ENCODE measurements at places on chromosomes 13 and 19.

GRCh38 chr19:54114340-54115108 is 933 bp downstream of the TFPT start:
- no peak for DNase-seq

DNA sequence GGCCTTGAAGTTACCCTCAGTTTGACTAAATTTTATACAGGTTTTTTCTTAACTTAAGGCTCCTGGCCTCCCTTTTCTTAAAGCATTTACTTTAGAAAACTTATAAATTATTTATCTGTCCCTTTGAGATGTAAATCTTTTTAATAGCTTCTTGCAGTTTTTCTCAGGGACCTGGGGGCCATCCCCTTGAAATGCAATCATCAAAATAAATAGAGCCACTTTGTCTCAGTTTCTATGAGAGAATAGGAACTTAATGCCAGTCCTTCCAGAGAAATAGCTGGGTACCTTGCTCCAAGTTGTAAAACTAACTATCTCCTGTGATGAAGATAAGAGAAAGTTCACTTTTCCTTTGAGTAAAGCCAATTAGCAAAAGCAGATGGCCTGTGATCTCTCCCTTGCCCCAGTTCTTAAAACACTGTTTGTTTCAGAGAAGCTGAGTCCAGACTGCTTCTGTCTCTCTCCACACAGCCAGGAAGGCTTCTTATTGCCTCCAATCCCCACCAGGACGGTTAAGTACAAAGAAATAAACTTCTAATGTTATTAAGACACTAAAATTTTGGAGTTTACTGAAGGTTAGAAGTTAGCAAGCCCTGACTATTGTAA is 913.1 kb downstream of the OLFM4 start:
- no peak for DNase-seq

- no peak for DNase-seq
These were observed 67.1 kb downstream of the ZNF536 start for GRCh38 chr19:30439310-30439709.

DNA sequence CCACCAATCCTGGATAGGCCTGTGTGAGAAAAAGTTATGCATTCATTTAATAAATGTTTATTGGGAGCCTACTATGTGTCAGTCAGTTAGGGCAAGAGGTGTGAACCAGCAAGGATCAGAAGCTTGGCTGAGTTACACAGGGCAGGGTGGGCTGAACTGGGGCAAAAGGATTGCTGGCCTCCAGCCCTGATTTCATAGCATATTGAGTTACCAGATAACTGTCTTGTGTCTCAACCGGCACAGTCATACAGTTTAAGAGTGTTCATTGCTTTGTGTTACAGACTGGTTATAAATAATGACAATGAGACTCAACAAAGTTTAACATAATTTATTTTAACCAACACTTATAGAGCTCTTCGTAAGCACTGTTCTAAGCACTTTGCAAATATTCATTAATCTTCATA is 253.8 kb downstream of the DLEU7 start:
- peak; percentile 38 for DNase-seq

DNA sequence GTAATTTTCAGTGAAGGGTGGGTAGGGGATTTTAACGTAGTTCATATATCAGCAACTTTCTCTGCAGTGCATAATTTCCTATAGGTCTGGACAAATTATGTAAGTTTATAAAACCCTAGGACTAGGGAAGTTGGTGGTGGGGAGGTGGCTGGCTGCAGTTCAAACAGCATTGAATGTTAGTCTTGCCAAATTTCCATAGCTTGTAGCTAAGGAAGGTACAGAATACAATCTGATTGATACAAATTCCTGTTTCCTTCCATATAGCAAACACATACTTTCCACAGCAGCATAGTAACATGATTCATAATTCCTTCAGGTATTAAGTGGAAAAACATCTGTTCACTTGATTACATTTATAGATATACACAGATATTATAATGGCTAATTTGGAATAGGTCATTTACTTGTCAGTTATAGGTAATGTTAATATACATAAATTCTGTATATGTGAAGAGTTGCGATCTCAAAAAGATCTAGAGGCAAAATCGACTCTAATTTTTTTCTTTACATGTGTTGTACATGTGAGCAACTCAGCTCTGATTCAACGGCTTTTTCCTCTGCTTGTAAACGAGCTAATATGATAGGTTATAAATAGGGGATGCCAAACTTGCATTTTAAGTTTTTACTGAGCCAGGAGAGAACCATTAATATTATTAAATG is 233.4 kb upstream of the CSNK1A1L start:
- no peak for DNase-seq

DNA sequence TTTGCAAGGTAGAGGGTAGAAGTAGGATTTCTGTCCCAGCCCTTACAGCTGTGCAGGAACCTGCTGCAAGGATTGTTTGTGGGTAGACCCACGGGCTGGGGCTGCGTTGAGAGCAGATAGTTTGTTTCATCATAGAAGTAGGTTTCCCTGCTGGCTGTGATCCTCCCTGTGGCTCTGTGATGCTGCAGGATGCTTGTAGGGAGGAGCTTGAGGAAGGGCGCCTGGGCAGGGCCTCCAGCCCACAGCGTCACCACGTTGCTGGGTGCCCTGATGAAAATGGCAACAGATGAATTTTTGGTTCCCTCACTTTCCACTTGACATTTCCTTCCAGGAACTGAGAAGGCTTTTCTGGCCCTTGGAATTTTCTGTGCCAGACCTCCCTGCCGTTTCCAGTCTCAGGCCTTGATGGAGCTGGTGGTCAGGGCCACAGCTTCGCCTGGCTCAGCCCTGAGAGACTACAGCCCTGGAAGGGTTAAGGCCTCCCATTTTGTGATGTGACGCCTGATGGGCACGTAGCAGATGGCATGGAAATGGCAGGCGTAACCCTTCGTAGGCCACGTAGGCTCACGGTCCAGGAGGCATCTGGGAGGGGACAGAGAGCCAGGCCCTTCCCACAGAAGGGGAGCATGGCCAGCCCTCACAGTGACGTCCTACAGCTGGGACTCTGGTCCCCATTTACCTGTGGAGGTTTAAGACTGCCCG is 42.2 kb downstream of the GATAD2A start:
- no peak for DNase-seq

All from HFF-Myc (cell line).